Neural crest cell (in vitro differentiated cells): ENCODE measurements at places on chromosomes 13 and 19. TPM values are rescaled to one million over a fixed set of nuclear protein-coding genes. Genes with fewer than 3 reads are reported as not detected.

CRB3 gene
- total RNA-seq: not detected in 2 replicates

EPSTI1 gene
- total RNA-seq: not detected in 2 replicates

TUBA3C gene
- total RNA-seq: not detected in 2 replicates

DNA sequence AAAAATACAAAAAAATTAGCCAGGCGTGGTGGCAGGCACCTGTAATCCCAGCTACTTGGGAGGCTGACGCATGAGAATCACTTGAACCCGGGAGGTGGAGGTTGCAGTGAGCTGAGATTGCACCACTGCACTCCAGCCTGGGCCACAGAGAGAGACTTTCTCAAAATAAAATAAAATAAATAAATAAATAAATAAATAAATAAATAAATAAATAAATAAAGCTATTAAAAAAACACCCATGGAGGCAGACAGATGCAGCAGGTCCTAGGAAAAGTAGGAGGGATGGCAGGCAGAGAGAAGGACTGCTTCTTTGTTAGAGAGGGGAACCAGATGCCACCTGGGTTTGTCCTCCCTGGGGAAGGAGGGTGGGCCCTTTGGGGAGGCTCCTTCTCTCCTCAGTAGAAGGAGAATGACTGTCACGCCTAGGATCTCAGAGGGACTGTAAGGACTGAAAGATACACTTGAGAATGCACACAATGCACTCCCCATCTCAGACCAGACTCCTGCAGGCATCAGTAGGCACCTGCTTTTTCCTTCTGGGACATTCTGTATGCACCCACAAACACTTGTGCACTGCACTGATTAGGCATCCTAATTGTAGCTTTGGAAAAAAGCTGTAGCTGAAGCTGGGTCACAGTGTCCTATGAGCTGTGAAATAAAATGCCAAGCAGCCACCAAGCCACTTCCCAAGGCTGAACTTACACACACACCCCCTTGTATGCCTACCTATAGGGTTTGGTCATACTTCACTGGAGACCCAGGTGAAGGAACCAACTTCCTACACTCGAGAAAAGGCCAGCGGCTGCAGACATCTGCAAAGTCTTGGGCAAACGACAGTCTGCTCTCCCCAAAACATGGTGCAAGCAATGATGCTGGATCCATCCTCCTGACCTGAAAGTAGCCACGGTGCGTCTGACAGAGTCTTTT lies 18.9 kb upstream of the SLC35E1 start:
- no peaks in the 10 kb centered on the region for H3K27me3 ChIP-seq
- no peak for DNase-seq
- no peaks in the 10 kb centered on the region for H3K36me3 ChIP-seq
- H3K4me1 ChIP-seq: peaks cover 43% of the 10 kb centered on the region

GRCh38 chr13:112968380-112968909 lies 569 bp upstream of the MCF2L start:
- H3K27ac ChIP-seq: no peak overlapping the region
- peaks cover 12% of the 10 kb centered on the region for H3K36me3 ChIP-seq
- peak overlapping the region; percentile 87 for H3K4me3 ChIP-seq
- peaks cover 24% of the 10 kb centered on the region for H3K4me1 ChIP-seq
- DNase-seq: no peak
- H3K27me3 ChIP-seq: no peaks in the 10 kb centered on the region

GRCh38 chr13:111346101-111346680 lies 25.7 kb downstream of the TEX29 start:
- no peak for DNase-seq
- no peak overlapping the region for H3K4me3 ChIP-seq
- peaks cover 2% of the 10 kb centered on the region for H3K36me3 ChIP-seq
- H3K27me3 ChIP-seq: no peaks in the 10 kb centered on the region
- no peak overlapping the region for H3K27ac ChIP-seq
- H3K4me1 ChIP-seq: no peaks in the 10 kb centered on the region

DNA sequence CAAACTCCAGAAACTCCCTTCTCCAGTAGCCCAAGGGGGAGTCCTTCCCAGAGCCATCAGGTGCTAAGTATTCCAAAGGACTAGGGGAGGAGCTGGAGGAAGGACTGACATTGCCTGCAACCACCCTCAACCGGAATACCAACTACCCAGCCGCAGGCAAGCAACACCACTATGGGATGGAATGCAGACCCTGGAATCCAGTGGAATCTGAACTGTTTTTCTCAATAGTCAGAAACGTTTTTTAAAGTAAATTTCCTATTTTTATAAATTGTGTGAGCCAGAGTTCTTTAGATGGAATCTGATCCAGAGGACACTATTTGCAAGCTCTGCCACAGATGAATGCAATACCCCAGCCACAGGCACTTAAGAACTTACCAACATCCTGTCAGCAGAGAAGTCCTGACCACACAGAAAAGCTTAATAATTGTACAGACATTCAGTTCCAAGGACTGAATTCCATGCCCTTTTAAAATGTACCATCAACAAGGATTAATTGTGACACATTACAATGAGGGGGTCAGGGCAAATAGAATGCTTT lies 92.1 kb downstream of the USP12 start:
- no peak for DNase-seq
- no peak overlapping the region for H3K4me3 ChIP-seq
- no peak overlapping the region for H3K27ac ChIP-seq
- H3K36me3 ChIP-seq: peaks cover 15% of the 10 kb centered on the region
- no peaks in the 10 kb centered on the region for H3K4me1 ChIP-seq

DNA sequence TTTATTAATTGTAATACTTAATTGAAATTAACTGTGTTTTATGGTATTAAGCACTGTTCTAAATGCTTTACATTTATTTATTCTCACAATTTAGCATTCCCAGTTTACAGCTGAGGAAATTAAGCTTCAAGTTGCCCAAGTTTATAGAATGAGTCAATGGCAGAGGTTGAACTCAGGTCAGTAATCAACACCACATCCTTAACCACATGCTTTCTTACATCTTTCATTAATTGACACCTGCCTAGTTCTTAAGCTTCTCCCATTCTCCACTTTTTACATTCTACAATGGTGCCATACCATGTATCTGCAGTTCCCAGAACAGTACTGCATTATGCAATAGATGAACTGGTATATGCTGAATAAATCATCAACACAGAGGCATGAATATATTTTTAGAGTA lies 11.7 kb upstream of the RBM26 start:
- peaks cover 2% of the 10 kb centered on the region for H3K36me3 ChIP-seq
- no peaks in the 10 kb centered on the region for H3K4me1 ChIP-seq
- H3K27ac ChIP-seq: no peak overlapping the region

LRP3 gene
- total RNA-seq: 79.6 and 85.6 TPM in 2 replicates

DNA sequence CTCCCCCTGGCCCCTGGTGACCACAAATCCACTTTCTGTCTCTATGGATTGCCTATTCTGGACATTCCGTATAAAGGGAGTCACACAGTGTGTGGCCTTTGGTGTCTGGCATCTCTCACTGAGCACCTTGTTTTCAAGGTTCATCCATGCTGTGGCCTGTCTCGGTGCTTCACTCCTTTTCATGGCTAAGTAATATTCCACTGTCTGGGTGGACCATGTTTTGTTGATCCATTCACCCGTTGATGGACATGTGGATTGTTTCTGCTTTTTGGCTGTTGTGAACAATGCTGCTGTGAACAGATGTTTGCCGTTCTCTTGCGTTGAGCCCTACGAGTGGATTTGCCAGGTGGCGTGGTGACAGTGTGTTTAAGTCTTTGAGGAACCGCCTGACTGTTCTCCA lies 10.6 kb downstream of the EVI5L start:
- no peak for DNase-seq
- H3K27me3 ChIP-seq: no peaks in the 10 kb centered on the region
- H3K4me1 ChIP-seq: no peaks in the 10 kb centered on the region
- no peaks in the 10 kb centered on the region for H3K36me3 ChIP-seq
- H3K4me3 ChIP-seq: no peak overlapping the region

DYRK1B gene
- total RNA-seq: 40.5 and 44.9 TPM in 2 replicates

- H3K4me1 ChIP-seq: peaks cover 4% of the 10 kb centered on the region
- peaks cover 96% of the 10 kb centered on the region for H3K27me3 ChIP-seq
- H3K4me3 ChIP-seq: peak overlapping the region; percentile 73
- no peaks in the 10 kb centered on the region for H3K36me3 ChIP-seq
Observed at GRCh38 chr19:13507053-13507611, 853 bp upstream of the CACNA1A start.

GRCh38 chr19:51227326-51227725 lies 2.4 kb downstream of the CD33 start:
- H3K27me3 ChIP-seq: peaks cover 65% of the 10 kb centered on the region
- H3K36me3 ChIP-seq: no peaks in the 10 kb centered on the region

DNA sequence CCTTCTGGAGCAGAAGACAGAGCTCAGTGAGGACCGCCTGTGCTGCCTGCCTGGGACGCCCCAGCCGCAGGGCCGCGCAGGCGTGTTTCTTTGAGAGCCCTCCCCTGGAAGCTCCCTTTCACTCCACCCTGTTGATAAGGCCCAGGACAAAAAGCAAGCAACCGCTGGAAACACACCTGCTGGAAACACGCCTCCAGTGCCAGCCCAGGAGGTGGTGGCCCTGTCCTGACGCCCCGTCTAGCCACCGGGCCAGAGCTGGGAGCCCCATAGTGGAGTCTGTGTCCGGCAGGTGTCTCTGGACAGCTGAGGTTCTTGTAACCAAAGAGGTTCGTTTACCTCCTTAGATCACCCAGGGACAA lies 173.8 kb downstream of the KATNAL1 start:
- H3K4me3 ChIP-seq: peak overlapping the region; percentile 65
- DNase-seq: no peak
- peak overlapping the region; percentile 76 for H3K27ac ChIP-seq
- peaks cover 54% of the 10 kb centered on the region for H3K4me1 ChIP-seq
- no peaks in the 10 kb centered on the region for H3K27me3 ChIP-seq

ZNF549 gene
- 10.3 and 10.6 TPM in 2 replicates for total RNA-seq

GRCh38 chr19:12703046-12703445 lies 6.6 kb upstream of the FBXW9 start:
- H3K36me3 ChIP-seq: peaks cover 11% of the 10 kb centered on the region
- H3K27me3 ChIP-seq: peaks cover 4% of the 10 kb centered on the region
- peak overlapping the region; percentile 81 for H3K4me3 ChIP-seq
- peaks cover 8% of the 10 kb centered on the region for H3K4me1 ChIP-seq

- no peak for DNase-seq
- H3K4me1 ChIP-seq: peaks cover 4% of the 10 kb centered on the region
- no peak overlapping the region for H3K27ac ChIP-seq
- H3K36me3 ChIP-seq: peaks cover 8% of the 10 kb centered on the region
- H3K4me3 ChIP-seq: no peak overlapping the region
Observed at GRCh38 chr13:20799726-20800416, 26.1 kb upstream of the EEF1AKMT1 start.

DNA sequence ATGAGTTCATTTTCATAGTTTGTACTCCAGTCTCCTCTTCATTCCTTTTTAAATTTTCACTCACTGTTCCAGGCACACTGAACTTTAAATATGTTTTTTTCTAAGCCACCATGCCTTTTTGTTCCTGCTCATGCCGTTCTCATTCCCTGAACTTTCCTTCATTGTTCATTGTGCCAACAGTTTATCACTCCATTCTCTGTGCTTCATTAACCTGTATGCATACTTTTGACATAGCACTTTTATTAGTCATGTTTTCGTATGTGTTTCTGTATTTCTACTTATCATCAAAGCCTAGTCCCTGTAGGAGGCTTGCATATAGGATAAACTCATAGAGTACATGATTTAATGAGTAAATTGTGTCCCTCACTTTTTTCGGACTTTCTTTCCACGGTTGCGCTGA lies 65.3 kb downstream of the PCDH20 start:
- H3K36me3 ChIP-seq: no peaks in the 10 kb centered on the region
- no peaks in the 10 kb centered on the region for H3K4me1 ChIP-seq
- H3K27ac ChIP-seq: no peak overlapping the region

NCCRP1 gene
- total RNA-seq: not detected in 2 replicates

- H3K27ac ChIP-seq: no peak overlapping the region
- H3K4me1 ChIP-seq: peaks cover 61% of the 10 kb centered on the region
- peaks cover 23% of the 10 kb centered on the region for H3K36me3 ChIP-seq
- H3K27me3 ChIP-seq: no peaks in the 10 kb centered on the region
- DNase-seq: no peak
Observed at GRCh38 chr13:39561971-39562370, 41.0 kb downstream of the LHFPL6 start.

GRCh38 chr13:20997301-20998161 lies 63.9 kb downstream of the LATS2 start:
- no peak overlapping the region for H3K4me3 ChIP-seq
- H3K27me3 ChIP-seq: no peaks in the 10 kb centered on the region
- H3K4me1 ChIP-seq: peaks cover under 1% of the 10 kb centered on the region
- no peak for DNase-seq
- peaks cover 6% of the 10 kb centered on the region for H3K36me3 ChIP-seq
